ENCODE measurements at places on chromosomes 11 and 22.

DNA sequence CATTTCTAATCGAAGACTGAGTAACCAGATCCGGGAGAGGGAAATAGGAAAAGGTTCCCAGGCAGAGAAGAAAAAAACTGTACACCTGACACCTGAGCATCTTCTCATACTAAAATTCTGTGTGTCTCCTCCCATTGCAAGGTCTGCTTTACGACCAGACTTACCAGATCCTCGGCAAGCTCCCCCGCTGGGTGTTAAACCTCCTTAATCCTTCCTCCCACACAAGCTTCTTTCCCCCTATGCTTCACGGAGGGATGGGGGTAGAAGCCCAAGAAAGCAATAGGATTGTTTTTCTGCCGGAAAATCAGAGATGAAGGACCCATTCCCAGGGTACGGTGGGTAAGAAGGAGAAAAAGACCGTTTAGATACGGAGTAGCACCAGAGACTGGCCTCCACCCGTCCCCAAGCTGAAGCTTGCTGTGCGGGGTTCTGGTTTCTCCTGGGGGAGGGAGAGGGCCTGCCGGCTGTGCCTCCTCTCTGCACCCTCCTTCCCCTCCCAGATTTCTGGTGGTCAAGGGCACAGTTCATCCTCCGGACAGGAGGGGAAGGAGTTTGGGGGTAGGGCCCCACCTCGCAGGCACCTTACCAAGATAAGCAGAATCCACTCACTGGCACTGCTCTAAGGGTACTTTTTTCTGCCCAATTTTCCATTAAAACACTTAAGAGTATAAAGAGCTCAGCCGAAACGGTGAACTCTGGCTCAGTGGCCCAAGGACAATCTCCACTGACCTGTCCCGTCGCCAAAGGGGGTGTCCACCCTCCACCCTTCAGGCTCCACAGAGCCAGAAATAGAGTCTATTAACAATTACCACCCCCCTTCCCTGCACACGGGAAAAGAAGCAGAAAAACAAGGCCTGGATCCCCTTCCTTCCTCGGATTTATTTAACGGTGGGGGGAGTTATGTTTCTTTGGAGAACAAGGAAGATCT lies 1.2 kb downstream of the TOB2 start:
- DNase-seq, result peak; percentile 25

GRCh38 chr11:10891151-10891720 lies 33.4 kb upstream of the ZBED5 start:
- no peak for DNase-seq

GRCh38 chr22:20550851-20551744 lies 43.7 kb downstream of the MED15 start:
- DNase-seq, result peak; percentile 66

DNA sequence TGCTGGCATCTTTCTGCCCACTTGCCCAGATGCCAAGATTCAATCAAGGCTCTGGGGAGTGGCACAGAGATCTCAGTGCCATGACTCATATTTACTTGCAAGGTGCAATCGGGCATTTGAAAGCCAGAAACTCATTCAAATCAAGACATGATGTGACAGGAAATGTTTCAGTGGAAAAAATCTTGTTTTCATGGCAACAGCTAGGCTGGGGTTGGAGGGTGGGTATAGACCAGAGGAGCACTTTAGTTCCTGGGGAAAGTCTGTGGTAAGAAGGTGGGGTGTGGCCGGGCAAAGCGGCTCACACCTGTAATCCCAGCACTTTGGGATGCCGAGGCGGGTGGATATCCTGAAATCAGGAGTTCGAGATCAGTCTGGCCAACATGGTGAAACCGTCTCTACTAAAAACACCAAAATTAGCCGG lies 1.2 kb downstream of the MAJIN start:
- peak; percentile 2 for DNase-seq

GRCh38 chr11:67320011-67320410 lies 16.7 kb downstream of the SSH3 start:
- no peak for DNase-seq

DNA sequence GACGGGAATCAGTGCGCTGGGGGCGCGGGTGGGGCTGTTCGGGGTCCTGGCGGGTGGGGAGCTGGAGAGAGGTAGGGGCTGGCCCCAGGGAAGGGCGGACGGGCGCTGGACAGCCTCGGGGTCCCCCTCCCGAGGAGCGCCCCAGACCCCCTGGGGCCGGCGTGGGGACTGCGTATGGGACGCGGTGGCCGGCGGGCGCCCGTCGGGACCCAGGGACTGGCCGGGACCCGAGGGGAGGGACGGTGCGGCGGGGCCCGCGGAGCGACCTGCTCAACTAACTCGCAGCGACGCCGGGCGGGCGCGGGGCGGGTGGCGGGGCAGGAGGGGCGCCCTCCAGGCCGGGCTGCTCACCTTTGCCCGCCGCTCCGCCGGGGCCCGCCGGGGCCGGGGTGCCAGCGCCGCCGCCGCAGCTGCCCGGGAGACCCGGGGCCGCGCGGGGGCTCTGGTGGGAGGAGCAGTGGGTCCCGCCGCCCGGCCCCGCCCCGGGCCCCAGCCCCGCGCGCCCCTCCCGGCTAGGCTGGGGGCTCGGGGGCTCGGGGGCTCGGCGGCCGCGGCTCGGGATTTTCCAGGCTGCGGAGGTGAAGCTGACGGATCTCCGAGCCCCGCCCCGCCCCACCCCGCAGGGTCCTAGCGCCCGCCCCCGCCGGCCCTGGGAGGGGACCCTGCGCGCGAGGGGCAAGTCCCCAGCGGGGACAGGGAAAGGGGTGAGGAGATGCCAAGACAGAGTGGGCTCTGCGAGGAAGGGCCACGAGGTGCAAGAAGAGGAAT lies 12.3 kb downstream of the STARD10 start:
- DNase-seq, result peak; percentile 67

DNA sequence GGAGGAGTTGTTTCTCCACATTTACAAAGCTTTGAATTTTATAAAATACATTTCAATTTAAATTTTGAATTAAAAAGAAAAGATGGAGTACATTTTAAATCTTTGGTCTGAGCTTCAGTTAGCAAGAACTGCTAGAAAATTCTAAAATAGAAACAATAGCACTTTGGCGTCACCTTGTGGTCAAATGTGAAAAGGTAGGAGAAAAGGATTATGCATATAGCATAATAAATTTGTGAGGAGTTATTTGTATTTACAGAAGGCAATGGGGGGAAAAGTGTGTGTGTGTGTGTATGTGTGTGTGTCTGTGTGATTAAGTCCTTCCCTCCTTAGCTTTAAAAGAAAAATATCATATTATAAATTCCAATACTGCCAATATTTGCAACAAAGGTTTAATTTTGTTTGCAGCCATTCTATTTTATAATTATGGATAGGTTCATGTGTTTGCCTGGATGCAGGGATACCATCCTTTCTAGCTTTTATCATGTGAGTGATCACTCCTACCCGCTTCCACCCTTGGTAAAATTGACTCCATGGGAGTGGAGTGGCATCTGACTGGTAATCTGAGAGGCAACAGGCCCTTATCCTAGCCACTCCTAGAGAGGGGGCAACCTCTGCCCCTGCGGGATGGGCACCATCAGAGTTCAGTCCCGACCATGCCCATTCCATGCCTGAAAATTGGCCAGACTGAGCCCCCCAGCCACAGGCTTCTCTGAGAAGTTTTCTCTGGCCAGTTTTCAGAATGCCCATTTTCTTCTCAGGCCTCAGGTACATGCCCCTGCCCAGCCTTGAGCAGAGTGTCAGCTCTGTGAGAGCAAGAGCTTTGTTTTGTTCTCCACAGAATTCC lies 13.6 kb upstream of the LGR4 start:
- DNase-seq, result no peak

DNA sequence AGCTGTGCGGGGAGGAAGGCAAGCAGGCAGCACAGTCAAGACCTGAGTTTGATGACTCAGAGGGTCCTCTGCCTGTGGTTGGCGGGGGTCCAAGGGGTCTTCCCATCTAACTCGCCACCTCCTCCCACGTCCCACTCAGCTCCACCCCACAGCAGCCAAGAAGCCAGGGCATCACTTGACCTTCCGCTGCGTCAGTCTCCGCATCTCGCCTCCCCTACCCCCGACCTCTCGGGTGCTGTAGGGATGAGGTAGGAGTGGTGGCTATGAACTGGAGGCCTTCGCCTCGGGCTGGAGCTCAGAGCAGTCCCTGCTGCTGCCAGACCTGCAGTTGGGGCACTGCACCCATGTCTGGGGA lies 90.6 kb downstream of the CDKN1C start:
- DNase-seq, result peak; percentile 1

- no peak for DNase-seq
Observed at GRCh38 chr11:76524461-76524860, 79.6 kb downstream of the EMSY start.

DNA sequence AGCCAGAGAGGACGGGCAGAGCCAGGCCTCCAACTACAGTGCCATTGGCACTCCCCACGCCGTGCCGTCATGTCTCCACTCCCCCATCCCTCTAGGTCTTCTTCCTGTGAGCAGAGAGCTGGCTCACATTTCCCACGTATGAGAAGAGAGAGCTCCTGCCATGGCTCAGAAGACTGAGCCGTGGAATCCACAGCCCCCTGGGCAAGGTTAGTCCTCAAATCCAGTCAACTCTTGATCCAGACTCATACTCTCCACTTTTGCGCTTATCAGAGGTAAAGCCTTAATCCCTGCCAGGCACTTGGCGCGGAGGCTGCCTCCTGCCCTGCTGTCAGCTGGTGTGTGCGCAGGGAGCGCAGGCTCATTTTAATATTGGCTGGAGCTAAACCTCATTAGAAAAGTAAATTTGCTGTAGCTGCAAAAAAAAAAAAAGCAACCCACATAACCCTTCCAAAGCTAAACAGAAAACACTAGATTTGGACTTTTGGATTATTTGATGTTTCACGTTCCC lies 4.7 kb downstream of the B3GAT1 start:
- no peak for DNase-seq

- no peak for DNase-seq
Observed at GRCh38 chr11:47495856-47496217, 46.9 kb upstream of the RAPSN start.

GRCh38 chr11:27282806-27283205 lies 80.2 kb downstream of the CCDC34 start:
- no peak for DNase-seq

GRCh38 chr11:60974726-60975125 lies 3.2 kb downstream of the CD6 start:
- DNase-seq, result no peak

DNA sequence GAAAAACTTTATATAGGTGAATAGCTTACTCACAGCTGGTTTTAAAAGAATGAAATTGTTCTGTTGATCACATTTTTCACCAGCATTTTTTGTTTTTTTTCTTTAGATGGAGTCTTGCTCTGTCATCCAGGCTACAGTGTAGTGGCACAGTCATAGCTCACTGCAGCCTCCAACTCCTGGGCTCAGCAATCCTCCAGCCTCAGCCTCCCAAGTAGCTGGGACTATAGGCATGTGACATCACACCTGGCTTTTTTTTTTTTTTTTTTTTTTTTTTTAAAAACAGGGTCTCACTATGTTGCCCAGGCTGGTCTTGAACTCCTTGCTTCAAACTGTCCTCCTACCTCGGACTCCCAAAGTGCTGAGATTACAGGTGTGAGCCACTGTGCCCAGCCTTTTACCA lies 3.6 kb downstream of the PACS1 start:
- no peak for DNase-seq

DNA sequence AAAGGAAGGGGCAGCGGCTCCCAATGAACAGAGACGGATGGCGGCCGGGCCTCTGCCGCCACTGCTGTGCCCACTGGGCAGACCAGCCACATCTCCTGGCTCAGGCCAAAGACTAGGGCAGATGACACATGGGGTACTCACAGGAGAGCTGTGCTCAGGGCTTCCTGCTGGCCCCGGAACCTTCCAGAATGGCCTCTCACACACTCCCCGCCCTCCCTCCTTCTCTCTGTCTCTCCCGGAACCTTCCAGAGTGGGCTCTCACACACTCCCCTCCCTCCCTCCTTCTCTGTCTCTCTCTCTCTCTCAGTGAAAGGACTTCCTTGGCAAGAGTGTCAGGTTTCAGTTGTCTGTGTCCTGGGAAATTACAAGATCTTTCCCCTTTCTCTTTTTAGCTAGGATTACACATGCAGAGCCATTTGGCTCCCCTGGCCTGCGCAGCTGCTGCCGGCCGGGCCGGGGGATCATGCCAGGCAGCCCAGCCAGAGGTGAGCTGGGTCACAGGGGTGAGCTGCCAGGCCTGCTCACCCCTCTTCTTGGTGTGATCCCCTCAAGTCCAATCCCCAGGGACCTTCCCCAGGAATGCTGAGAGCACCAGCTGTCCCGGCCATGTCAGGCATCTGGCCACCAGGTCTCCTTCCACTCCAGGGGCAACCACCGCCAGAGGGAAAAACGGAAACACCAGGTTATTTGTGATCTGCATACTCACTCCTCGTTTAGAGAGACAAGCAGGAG lies 45.3 kb upstream of the ADA2 start:
- DNase-seq, result no peak

DNA sequence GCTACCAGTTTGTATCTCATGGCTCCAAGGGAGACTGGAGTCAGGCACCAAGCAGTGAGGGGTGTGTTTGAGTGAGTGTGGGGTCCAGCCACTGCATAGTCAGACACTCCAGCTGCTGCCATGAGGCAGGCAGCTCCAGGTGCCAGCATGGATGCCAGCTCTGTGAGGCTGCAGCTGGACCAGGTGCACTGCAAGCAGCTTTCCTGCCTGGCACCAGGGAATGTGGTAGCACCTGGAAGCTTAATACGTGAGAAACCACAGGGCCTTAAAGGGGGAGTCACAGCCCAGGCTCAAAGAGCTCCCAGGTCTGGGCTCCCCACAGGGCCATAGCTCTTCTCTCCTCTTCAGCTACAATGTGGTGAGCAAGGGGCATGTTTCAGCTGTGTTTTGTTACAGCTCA lies 817.8 kb upstream of the LUZP2 start:
- DNase-seq, result no peak

- no peak for DNase-seq
Observed at GRCh38 chr11:113982306-113982705, 7.4 kb downstream of the HTR3A start.

DNA sequence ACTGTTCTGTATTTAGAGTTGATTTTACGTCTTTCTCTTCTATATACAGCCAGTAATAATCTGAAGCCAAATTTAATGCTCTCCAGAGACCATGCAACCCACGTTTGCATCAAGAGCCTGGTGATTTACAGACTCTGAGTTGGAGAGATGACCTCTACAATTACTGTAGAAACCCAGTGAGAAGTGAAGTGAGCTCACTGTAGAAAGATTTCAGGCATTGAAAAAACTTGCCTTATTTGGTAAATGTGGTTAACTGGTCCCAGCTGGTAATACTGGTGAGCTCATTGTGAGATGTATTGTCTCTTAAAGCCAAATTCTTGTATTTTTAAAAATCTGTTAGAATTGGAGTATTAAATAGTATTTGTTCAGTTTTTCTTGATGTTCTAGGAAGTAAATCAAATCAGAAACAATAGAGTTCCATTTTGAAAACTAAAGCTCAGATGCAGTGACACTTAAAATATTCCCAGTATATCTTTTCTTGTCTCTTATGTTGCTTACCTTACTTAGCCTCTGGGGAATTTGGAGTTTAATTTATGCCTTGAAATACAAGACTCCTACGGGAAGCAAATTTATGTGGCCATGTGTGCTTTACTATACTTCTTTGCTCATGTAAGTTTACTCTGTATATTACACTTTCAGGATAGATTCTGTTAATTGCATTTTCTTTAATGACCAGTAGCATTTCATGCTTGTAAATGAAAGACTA lies 189.9 kb downstream of the ARHGAP42 start:
- no peak for DNase-seq

DNA sequence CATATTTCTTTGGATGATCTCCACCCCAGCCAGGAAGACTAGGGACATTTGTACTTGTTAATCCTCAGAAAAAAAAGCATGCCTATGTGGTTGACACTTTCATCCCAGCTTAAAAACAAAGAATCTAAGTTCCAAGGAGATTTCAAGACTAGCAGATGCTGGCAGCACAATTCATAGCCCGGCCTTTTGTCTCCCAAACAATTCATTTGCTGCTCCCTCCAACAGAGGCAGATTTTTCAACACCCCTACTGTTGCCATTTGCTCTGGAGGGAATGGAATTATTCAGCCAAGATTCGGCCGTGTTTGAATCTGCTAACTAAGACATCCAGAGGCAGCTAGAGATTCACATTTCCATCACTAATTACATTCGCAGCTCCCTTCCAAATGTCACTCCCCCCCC lies 15.3 kb downstream of the P2RX3 start:
- DNase-seq, result no peak

Measured in stimulated activated CD4-positive, alpha-beta T cell treated with anti-CD3 and anti-CD28 coated beads, Interleukin-4, amount 100 ng/mL, for 1 hour (primary cell).